Mammary epithelial cell (primary cell): ENCODE measurements at places on chromosomes 6 and 20. TPM values are rescaled to one million over a fixed set of nuclear protein-coding genes. Genes with fewer than 3 reads are reported as not detected.

Gene HCRTR2
- not detected for polyA plus RNA-seq

Gene C20orf141
- polyA plus RNA-seq: not detected

Gene OXT
- not detected for polyA plus RNA-seq

Gene EYS
- 0.14 TPM for polyA plus RNA-seq

Gene SLC17A1
- polyA plus RNA-seq: not detected

Gene ADGRF1
- 51.5 TPM for polyA plus RNA-seq

Gene PRDM13
- polyA plus RNA-seq: not detected

Gene GJA1
- 101 TPM for polyA plus RNA-seq

Gene DACT2
- not detected for polyA plus RNA-seq

Gene CRISP3
- polyA plus RNA-seq: not detected

Gene CNR1
- polyA plus RNA-seq: not detected

Gene FRMD1
- 0.01 TPM for polyA plus RNA-seq

DNA sequence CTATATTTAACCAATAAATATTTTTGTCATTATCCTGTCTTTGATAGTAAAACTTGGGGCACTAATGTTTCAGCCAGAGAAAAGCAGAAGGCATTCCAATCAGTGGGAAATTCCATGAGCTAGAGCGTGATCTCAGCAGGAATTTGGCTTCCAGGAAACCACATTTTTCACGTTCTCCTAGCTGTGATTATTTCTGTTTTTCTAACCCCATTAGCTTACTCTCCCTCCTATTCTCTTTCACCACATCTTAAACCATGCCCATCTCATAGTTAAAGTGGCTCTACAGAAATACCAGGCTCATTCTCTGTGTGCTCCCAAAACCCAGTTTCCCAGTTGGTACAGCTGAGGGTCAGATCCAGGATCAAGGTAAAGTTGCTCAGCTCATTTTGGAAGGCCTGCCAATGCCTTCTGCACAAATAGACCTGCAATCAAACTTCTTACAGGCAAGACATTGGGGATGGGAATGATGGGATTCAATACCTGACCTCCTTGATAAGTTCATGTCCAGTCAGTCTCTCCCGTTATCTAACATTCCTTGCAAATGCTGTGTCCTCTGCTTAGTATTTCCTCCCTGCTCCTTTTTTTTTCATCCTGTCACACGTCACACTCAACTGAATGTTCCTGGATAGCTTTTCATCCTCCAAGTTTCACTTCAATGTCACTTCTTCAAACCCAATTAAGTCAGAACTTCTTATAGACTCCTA is 33.1 kb upstream of the TMEM30A start:
- DNase-seq: no peak

- no peak for DNase-seq
Observed at GRCh38 chr6:82971877-82972460, 93.7 kb downstream of the UBE3D start.

DNA sequence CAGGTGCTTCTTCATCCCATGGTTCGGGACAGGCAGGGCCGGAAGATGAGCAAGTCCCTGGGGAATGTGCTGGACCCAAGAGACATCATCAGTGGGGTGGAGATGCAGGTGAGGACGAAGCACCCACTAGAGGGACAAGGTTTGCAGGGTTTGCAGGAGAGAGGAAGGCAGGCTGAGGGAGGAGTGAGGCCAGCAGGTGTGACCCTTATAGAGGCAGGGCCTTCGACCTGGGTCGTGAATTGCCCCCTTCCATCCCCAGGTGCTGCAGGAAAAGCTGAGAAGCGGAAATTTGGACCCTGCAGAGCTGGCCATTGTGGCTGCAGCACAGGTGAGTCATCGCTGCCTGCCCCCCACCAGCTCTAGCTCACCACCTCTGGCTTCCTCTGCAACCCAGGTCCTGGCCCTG is 8.4 kb downstream of the VARS2 start:
- peak; percentile 69 for DNase-seq

DNA sequence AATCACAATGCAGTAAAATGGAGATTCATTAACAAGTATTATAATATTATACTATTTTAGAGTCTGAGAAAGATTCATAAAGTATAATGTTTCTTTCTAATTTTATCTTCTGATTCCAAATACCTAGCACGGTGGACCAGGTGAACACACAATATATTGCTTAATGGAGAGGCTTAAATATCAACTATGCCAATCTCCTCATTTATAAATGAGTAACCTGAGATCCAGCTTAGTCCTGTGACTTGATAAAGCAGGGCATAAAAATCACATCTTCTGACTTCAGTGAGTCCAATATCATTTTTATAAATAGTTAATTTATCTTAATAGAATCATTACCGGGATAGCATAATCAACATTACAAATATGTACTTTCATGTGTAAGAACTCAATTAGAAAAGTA is 144.4 kb upstream of the GJE1 start:
- no peak for DNase-seq

- no peak for DNase-seq
Observed at GRCh38 chr6:31771992-31772358, 5.2 kb downstream of the VWA7 start.

DNA sequence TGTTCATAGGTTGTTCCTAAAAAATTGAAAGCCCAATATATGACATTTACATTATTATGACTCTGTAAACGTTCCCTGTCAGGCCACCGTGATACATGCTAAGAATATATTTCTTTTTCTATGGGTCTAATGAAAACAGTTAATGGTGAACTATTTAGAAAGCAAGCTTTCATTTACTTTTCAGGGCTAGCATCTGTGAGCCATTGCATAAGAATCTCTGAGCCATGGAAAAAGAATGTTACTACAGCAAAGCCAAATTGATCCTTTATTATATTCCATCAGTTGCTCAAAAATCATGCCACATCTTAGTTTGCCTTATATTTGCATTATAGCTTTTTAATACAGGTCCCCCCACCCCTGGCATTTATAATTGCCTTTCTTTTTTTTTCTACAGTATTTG is 275.5 kb downstream of the ZFAND3 start:
- peak; percentile 19 for DNase-seq

DNA sequence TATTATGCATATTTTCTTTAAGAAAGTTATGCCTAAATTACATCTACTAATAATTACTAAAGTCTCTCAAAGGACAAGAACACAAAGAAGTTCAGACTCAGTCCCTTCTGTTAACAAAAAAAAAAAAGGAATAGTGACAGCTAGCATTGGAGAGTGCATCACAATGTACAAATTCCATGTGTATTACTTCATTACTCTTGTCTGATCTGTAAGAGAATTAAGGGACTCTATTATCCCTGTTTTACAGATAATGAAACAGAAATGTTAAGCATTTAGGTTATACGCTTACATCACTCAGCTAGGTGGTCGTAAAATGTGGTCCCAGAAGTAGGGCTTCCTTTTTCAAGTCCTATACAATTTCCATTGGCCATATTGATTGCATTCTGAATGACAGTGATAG is 17.2 kb upstream of the VNN1 start:
- no peak for DNase-seq

DNA sequence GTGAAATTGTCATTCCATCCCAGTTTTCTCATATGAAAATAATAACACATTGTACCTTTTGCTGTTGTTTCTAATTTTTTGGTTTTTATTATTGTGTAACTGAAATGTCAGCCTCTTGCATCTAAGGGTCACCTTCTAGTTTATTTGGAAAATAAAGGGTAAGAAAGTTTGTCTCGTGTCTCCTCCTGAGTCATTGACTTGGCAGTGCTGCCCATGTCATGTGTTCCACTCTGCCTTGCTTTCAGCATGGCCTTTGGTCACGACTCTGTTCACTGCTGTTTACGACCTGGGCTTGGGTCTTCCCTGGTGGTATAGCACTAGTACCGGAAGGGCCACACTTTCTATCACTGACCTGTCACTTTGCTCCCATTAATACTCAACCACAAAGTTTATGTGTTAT is 171.4 kb upstream of the RSPO3 start:
- no peak for DNase-seq

DNA sequence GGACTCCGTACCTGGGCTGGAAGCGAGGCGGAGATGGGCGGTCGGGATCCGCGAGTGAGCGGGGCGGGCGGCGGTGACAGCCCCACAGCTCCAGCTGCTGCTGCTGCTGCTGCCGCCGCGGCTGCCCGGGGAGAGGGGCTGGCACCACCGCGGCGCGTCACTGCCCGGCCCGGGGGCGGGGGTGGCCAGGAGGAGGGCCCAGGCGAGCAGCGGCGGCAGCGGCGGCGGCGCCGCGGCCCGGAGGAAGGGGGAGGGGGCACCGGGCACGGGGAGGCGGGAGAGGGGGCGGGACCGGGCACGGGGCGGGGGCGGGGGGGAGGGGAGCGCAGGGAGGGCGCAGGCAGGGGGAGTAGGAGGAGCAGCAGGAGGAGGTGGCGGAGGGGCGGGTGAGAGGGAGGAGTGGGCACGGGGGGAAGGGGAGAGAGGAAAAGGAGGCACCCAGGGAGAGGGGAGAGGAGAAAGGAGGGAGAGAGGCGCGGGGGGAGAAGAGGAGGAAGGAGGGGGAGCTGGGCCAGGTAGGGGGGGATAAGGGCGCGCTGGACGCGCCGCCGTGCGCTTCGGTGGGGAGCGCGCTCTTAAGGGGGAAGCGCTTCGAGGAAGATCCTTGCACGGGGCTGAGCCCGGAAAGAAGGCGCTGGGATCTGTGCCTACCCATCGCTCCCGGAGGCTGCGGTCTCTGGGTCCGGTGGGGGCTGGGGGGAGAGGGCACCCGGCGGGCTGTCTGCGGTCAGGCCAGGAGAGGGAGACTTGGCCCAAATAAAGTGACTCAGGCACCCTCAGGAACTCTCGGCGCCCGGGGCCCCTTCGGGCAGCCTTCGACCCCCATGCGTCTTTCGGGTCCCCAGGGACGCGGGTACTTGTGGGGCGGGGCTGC is 101.5 kb downstream of the NOL4L start:
- peak; percentile 71 for DNase-seq

GRCh38 chr20:13487202-13487601 is 151.5 kb downstream of the TASP1 start:
- DNase-seq: no peak

DNA sequence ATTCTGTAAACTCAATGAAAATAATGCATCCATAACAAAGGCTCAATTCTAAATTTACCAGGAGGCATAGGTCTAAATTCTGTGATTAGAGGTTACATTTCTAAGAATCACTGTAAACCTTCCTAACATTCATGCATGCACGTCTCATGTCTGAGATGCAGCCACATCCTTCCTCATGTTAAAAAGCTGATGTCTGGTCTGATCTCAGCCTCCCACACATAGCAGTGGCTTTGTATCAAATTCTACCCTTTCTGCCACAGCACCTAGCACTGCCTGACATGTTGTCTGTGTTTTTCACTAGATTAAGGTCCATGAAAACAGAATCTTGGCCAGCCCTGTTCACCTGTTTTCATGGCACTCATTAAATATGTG is 171.1 kb downstream of the WDR27 start:
- no peak for DNase-seq

DNA sequence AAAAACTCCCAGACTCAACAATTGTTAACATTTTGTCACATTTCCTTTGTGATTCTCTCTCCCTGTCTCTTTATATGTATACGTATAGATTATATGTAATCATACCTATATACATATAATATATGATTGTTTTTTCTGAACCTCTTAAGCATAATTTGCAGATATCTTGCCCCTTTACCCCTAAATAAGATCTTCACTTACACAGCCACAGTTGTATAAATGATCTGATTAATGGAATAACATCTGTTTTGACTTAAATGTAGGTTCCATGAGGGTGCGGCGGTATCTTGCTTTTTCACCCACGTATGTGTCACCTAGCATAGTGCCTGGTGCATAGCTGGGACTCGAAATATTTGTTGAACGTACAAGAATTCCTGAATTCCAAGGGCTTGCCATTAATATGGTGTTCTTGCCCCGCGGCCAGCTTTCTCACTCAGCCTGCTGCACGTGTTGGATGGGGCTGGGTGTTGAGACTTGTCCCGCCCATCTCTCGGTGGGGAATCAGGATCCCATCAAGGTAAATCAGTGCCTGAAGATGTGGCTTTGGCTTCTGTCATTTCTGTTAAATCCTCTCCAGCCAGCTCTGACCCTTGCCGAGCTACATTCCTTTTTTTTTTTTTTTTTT is 10.4 kb upstream of the MANBAL start:
- peak; percentile 17 for DNase-seq

GRCh38 chr6:143755301-143755744 is 77.6 kb downstream of the PHACTR2 start:
- no peak for DNase-seq

DNA sequence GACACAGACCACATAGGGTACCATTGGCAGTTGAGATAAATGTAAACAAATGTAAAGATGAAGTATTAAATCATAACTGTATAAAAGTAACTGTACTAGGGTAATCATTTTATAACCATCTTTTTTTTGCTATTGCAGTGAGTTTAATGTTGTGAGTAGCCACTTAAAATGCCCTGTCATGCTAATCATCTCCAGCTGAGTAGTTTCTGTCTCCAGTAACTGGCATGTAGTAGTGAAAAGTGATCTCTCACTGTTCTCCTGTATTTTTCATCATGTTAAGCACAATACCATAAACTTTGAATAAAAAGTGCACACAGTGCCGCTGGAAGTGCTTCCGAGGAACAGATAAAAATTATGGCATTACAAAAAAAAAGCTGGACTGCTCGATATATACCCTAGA is 45.0 kb upstream of the OPRM1 start:
- no peak for DNase-seq

- no peak for DNase-seq
Observed at GRCh38 chr6:84521511-84521910, 242.9 kb downstream of the TBX18 start.

DNA sequence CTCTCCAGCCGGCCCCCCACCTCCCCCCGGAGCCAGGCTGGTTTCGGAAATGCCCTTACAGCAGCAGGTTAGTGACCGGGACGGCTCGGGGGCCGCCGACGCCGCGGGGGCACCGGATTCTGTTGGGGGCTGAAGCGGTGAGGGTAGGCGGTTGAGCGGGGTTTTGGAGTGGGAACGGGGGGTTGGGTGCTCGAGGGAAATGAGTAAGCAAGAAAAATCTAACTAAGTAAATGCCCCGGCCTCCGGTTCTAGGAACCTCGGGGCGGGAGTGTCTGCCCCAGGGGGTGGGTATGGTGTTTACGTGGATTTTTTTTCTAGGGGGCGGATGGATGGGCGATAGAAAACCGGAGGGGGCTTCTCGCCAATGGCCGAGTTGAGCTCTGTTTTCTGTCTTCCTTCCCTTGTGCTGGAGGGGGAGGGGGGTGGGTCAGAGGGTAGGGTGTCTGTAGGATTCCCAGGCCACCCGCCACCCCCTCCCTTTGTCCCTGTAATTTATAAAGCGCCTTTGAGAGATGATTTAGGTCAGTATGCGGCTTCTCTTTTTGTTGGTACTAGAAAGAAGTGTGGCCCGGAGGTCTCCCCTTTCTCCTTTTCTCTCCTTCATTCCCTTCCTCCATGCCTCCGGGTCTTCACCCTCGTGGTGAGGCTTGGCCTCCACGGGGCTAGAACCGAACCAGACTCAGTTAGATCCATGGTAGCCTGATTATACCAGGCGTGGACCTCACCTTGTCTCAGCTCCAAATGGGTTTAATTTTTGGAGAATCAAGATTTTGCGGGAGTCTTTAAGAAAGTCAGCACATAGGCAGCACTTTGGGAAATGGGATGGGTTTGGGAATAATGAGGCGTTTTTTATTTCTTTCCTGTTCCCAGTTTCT is 2.3 kb downstream of the E2F3 start:
- DNase-seq: peak; percentile 65

GRCh38 chr6:74867291-74867690 is 338.6 kb downstream of the COL12A1 start:
- no peak for DNase-seq

- DNase-seq: no peak
Observed at GRCh38 chr20:51799401-51799860, 2.9 kb downstream of the SALL4 start.

GRCh38 chr6:136639702-136640101 is 89.5 kb upstream of the MAP7 start:
- DNase-seq: no peak

- DNase-seq: peak; percentile 81
Observed at GRCh38 chr20:25233016-25233772, 14.7 kb upstream of the PYGB start.

- DNase-seq: peak; percentile 4
Observed at GRCh38 chr20:43458422-43458924, 777 bp downstream of the SRSF6 start.
